ENCODE measurements at places on chromosomes 7 and 10.

DNA sequence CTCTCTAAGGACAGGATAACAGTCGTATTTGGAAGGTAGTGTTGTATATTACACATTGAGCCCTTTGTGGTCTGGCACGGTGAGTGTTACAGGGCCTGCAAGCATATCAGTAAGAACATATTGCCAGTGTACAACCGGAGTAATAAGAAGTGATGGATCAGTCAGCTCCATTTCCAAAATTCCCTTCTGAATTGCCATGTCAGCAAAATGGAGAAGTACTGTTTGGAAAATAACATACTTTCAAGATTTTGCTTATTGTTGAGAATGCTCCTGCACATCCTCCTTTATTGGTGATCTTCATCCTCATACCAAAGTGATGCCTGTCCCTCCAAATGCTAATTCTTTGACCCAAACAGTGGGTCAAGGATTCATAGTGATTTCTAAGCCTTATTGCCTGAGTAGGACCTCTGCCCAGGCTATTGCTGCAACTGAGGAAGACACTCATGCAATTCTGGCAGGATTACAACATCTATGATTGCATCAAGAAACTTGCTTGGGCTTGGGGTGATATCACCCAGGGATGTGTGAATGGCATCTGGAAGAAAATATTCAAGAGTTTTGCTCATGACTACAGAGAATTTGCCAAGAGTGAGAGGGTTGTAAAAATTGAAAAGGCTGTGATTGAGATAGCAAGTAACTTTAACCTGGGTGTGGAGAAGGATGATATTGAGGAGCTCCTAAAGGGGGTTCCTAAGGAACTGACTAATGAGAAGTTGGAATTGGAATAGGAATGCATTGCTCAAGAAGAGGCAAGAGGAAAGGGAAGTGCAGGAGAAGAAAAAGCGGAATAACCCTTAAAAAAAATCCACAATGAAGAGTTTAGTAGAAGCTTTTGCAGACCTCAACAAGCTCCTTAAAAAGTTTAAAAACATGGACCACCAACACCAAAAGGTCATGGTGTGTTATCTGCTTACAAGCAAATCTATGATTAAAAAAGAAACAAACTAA lies 452.2 kb upstream of the SORCS1 start:
- no peak for DNase-seq

GRCh38 chr10:93346694-93347093 lies 135.4 kb downstream of the MYOF start:
- no peak for DNase-seq

- DNase-seq = no peak
Measured at GRCh38 chr7:12800486-12800885, 113.1 kb downstream of the ARL4A start.

DNA sequence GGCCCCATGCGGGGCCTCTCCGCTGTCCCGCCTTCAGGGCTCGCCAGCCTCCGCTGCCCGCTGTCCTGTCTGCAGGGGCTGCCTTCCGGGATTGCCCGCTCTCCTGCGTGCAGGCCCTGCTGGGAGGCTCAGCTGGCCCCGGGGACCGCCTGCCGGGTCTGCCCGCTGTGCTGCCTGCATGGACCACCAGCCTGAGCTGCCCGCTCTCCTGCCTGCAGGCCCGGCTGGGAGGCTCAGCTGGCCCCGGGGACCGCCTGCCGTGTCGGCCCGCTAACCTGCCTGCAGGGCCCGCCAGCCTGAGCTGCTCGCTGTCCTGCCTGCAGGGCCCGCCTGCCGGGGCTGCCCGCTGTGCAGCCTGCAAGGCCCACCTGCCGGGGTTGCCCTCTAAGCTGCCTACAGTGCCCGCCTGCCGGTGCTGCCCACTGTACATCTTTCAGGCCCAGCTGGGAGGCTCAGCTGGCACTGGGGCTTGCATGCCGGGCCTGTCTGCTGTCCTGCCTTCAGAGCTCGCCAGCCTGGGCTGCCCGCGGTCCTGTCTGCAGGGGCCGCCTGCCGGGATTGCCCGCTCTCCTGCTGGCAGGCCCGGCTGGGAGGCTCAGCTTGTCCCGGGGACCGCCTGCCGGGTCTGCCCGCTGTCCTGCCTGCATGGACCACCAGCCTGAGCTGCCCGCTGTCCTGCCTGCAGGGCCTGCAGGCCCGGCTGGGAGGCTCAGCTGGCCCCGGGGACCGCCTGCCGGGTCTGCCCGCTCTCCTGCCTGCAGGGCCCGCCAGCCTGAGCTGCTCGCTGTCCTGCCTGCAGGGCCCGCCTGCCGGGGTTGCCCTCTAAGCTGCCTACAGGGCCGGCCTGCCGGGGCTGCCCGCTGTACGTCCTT lies 165.1 kb downstream of the GLRX3 start:
- peak; percentile 44 for DNase-seq

DNA sequence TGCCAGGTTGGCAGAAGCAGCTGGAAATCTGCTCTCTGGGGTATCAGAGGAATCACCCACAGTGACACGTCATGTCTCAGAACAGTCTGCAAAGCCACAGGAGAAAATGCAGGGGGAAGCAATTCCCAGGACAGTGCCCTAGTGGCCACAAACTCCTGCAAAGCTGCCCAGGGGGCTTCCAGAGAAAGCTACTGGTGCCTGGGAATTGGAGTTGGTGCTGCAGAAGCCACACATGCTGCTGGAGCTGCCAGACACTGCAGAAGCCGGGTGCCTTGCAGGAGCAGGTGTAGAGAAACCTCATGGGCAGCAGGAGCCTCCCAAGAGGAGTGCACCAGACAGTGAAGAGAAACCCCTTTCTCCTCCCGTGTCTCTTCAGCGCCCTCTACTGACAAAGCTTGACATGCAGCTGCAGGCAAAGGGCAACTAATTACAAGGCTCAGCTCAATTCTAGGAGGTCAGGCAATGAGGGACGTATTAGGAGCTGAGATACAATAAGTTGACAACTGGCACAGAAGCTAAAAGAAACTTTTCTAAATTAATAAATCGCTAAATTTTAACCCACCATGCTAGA lies 30.2 kb upstream of the NUB1 start:
- no peak for DNase-seq

GRCh38 chr7:47327698-47328391 lies 254.1 kb downstream of the TNS3 start:
- DNase-seq = no peak

- no peak for DNase-seq
Measured at GRCh38 chr7:47435889-47436312, 146.0 kb downstream of the TNS3 start.

GRCh38 chr10:88491314-88491713 lies 91.8 kb downstream of the RNLS start:
- DNase-seq = no peak

- no peak for DNase-seq
Measured at GRCh38 chr7:20218279-20218678, 1.1 kb upstream of the MACC1 start.

- DNase-seq = no peak
Measured at GRCh38 chr7:151793531-151793951, 83.4 kb downstream of the PRKAG2 start.

DNA sequence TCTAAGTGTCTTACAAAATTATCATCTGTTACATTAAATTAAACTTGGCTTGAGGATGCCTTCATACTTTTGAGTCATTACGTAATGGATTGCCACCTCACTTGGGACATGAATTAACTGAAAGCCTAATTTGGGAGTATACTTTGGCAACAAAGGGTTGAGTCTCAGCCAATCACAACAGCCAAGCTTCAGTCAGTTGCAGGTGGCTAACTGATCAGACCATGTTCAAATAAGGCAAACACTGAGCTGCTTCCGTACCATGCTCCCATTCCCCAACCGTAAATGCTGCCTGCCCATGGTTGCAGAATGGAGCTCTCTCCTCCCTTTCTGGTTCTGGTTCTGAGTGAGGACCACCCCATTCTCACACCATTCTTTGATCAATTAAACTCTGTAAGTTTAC lies 92.9 kb upstream of the STK17A start:
- DNase-seq = no peak

- DNase-seq = no peak
Measured at GRCh38 chr7:155860461-155860839, 48.2 kb upstream of the SHH start.
